ENCODE measurements at places on chromosomes 7 and 10. TPM values are rescaled to one million over a fixed set of nuclear protein-coding genes. Genes with fewer than 3 reads are reported as not detected.

Gene FXYD4
- not detected for total RNA-seq

Gene NODAL
- not detected for total RNA-seq

Gene HYAL4
- not detected for total RNA-seq

Gene CTNNA3
- total RNA-seq: not detected

Gene GPR15LG
- total RNA-seq: not detected

Gene NCF1
- not detected for total RNA-seq

Gene PON1
- total RNA-seq: not detected

Gene NEUROD6
- not detected for total RNA-seq

Gene ALOX5
- not detected for total RNA-seq

Gene RNLS
- total RNA-seq: 1.5 TPM

Gene GPR22
- total RNA-seq: not detected

Gene TYW1
- 35.7 TPM for total RNA-seq

Gene C10orf62
- total RNA-seq: not detected

Gene SPDYE1
- total RNA-seq: not detected

Gene LRRC18
- total RNA-seq: not detected

Gene SHOC2
- 38.4 TPM for total RNA-seq

Gene FKBP6
- total RNA-seq: not detected

Gene DENND2A
- total RNA-seq: 5.3 TPM

All from glomerular endothelial cell (primary cell).